Ovary (tissue), 10 donors: ENCODE measurements at places on chromosomes 4 and X. TPM values are rescaled to one million over a fixed set of nuclear protein-coding genes. Genes with fewer than 3 reads are reported as not detected.

The ZNF711 gene
- 6.8 TPM for total RNA-seq

The ADH4 gene
- total RNA-seq: not detected

The SPIN2A gene
- 0.72 TPM for total RNA-seq

The GABRB1 gene
- 0.43 TPM for total RNA-seq

The CCDC120 gene
- total RNA-seq: 11.2 TPM

The NAT8L gene
- 3.0 TPM for total RNA-seq

The SLC9A7 gene
- 16.2 TPM for total RNA-seq

The XG gene
- not detected for total RNA-seq

The SCRG1 gene
- total RNA-seq: 0.15 TPM

DNA sequence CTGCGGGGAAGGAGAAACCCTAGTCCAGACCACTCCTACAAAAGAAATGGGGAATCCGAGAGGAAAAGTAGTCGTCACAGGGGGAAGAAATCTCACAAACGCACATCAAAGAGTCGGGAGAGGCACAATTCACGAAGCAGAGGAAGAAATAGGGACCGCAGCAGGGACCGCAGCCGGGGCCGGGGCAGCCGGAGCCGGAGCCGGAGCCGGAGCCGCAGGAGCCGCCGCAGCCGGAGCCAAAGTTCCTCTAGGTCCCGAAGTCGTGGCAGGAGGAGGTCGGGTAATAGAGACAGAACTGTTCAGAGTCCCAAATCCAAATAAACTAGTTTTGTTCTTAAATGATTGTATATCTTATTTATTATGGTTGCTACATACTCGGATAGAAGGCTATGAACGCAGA is 31.7 kb downstream of the AP1S2 start:
- H3K27ac ChIP-seq: no peak overlapping the region
- H3K27me3 ChIP-seq: no peaks in the 10 kb centered on the region
- H3K36me3 ChIP-seq: no peaks in the 10 kb centered on the region
- no peaks in the 10 kb centered on the region for H3K4me1 ChIP-seq
- H3K4me3 ChIP-seq: no peak overlapping the region

DNA sequence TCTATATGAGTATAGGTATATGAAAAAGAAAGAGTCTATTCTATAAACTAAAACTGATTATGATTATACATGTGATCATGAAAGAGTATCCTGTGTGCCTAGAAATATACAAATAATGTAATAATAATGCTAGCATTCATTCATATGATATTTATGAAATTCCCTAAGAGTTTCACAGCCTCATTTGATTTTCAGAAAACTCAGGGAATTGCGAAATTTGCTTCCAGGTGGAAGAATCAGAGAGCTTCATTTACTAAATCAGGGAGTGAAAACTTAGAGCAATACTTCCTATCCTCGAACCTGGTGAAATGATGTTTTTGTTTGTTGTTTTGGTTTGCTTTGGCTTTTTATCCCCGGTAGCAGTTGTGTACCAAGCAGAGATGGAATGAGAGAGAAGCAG is 1105.7 kb upstream of the SLIT2 start:
- H3K4me3 ChIP-seq: no peak overlapping the region
- no peak overlapping the region for H3K27ac ChIP-seq
- DNase-seq: no peak
- no peaks in the 10 kb centered on the region for H3K4me1 ChIP-seq
- no peaks in the 10 kb centered on the region for H3K36me3 ChIP-seq
- H3K27me3 ChIP-seq: no peaks in the 10 kb centered on the region

- DNase-seq: no peak
- no peak overlapping the region for H3K4me3 ChIP-seq
- no peaks in the 10 kb centered on the region for H3K27me3 ChIP-seq
- H3K27ac ChIP-seq: no peak overlapping the region
Observed at GRCh38 chr4:114040319-114041116, 61.1 kb upstream of the ARSJ start.

DNA sequence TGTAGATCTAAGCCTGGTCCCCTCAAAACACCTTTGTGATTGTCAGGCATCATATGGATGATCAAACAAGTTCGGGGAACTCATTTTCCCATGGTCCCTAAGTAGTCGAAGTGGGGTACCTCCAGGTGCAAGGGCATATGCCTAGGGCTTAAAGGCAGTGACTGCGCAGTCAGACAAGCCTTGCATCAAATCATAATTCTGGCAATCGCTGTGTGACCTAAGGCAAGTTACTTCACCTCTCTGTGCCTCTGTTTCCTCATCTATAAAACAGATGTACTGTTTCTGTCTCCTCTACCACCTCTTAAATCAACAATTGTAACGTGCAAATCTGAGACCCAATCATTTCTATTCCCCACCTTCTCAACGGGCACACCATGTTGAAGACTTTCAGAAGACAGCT is 1.8 kb downstream of the CD99L2 start:
- no peak for DNase-seq
- H3K36me3 ChIP-seq: no peaks in the 10 kb centered on the region
- H3K27me3 ChIP-seq: no peaks in the 10 kb centered on the region
- H3K4me1 ChIP-seq: no peaks in the 10 kb centered on the region
- H3K4me3 ChIP-seq: no peak overlapping the region
- H3K27ac ChIP-seq: no peak overlapping the region

GRCh38 chrX:70613295-70613694 is 168.7 kb downstream of the DLG3 start:
- no peak overlapping the region for H3K4me3 ChIP-seq
- H3K27ac ChIP-seq: no peak overlapping the region
- no peaks in the 10 kb centered on the region for H3K4me1 ChIP-seq
- H3K36me3 ChIP-seq: no peaks in the 10 kb centered on the region
- no peak for DNase-seq

DNA sequence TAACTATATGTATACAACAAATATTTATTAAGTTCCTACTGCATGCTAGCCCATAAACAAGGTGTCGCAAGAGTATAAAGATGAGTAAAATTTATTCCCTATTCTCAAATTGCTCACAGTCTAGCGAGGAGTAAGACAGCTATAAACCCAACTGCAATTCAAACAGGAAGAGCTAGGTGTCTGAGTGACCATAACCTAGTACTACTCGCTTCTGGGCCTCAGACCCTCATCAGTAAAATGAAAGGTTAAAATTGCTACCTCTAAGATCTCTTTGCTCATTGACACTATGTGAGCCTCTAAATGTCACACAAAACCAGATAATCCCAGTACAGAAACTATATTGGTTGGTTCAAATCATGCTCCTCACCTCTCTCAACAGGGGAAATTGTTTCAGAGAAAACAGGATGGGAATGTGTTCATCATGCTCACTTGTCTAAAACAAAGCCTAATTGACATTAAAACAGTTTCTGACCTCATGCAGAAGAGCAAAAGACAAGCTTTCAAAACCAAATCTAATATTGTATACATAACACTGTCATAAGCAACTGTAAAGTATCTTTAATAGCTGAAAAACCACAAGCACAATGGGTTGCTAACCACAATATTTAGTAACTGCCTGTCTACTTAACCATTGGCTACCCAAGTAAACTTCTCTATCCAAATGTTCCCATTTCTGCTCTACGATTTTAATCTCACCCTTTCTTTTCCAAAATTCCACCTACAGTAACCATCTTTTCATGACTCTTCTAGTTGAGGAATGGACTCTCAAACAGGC is 264.6 kb upstream of the FMR1 start:
- H3K36me3 ChIP-seq: no peaks in the 10 kb centered on the region
- H3K27me3 ChIP-seq: no peaks in the 10 kb centered on the region
- H3K4me1 ChIP-seq: no peaks in the 10 kb centered on the region
- H3K4me3 ChIP-seq: no peak overlapping the region

DNA sequence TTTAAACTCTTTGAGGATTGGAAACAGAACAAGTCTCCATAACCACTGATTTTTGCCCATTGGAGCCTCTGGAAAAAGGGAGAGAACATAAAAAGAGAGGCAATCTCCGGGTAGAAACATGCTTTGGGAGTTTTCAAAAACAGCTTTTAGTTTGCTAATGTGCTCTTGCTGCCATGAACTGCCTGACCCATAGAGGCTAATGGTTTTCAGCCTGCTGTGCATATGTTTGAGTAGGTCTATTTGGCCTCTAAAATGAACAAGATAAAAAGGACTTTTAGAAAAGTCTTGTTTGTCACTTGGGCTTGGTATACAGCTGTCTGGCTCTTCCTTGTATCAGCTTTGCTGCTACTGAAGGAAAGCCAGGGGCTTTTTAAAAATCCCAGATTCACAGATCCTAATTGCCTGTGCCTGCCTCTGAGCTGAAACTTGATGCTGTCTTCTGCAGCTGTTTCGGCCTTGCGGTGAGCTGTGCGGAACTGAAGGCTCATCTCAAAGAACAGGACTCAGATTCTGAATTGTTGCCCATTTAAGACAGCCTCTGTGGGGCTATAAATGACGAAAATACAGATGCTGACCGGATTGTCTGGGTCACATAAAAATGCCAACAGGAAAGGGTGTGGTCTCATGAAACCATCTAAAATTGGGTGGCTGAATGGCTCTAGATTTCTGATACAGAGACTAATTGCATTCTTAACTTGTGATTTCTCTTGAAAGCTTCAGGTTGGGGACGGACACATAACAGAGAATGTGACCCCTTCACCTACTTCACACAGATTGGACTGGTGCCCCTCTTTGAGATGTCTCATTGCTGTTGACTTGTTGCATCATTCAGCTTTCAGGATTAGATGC is 18.4 kb upstream of the ZNF41 start:
- H3K27ac ChIP-seq: no peak overlapping the region
- H3K36me3 ChIP-seq: no peaks in the 10 kb centered on the region
- no peak overlapping the region for H3K4me3 ChIP-seq
- no peaks in the 10 kb centered on the region for H3K27me3 ChIP-seq
- no peak for DNase-seq

DNA sequence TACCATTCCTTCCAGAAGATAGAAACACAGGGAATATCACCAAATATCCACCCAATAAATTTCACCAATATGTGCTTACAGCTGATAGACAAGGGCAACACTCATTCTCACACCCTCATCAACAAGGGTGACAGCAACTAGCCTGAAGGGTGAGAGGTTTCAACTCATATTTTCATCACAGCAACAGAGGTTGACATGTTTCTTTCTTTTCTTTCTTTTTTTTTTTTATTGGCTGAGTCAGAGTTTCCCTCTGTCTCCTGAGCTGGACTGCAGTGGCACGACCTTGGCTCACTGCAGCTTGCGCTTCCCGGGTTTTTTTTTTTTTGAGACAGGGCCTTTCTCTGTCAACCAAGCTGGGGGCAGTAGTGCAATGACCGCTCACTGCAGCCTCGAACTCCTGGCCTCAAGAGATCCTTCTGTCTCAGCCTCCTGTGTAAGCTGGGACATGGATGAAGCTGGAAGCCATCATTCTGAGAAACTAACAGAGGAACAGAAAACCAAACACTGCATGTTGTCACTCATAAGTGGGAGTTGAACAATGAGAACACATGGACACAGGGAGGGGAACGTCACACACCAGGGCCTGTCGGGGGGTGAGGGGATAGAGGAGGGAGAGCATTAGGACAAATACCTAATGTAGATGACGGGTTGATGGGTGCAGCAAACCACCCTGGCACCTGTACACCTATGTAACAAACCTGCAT is 27.5 kb upstream of the ASMTL start:
- no peaks in the 10 kb centered on the region for H3K4me1 ChIP-seq
- no peak for DNase-seq
- H3K27ac ChIP-seq: no peak overlapping the region
- H3K36me3 ChIP-seq: no peaks in the 10 kb centered on the region

GRCh38 chr4:184596044-184596616 is 53.1 kb downstream of the CASP3 start:
- no peaks in the 10 kb centered on the region for H3K4me1 ChIP-seq
- no peak overlapping the region for H3K4me3 ChIP-seq
- no peak overlapping the region for H3K27ac ChIP-seq
- no peaks in the 10 kb centered on the region for H3K36me3 ChIP-seq
- H3K27me3 ChIP-seq: no peaks in the 10 kb centered on the region

DNA sequence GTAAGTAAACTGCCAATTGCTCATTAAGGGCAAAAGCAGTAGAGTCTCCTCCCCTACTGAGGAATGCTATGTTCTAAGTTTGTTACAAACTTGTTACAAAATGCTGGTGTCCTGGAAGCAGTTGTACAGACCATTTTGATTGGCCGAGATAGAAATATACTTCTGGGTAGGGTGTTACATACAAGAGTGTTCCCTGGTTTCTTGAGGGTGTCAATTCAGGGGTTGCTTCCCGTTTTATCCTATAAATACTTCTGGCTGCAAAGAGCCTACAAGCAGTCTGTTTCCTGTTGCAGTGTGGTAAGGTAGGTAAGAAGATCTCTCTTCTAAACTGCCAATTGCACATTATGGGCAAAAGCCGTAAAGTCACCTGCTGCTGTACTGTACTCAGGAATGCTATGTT is 5.7 kb downstream of the TRPC5OS start:
- no peaks in the 10 kb centered on the region for H3K4me1 ChIP-seq
- H3K4me3 ChIP-seq: no peak overlapping the region
- no peak overlapping the region for H3K27ac ChIP-seq
- DNase-seq: no peak
- H3K36me3 ChIP-seq: no peaks in the 10 kb centered on the region

- H3K4me3 ChIP-seq: no peak overlapping the region
- H3K27ac ChIP-seq: no peak overlapping the region
- no peaks in the 10 kb centered on the region for H3K4me1 ChIP-seq
- H3K36me3 ChIP-seq: no peaks in the 10 kb centered on the region
- DNase-seq: no peak
- no peaks in the 10 kb centered on the region for H3K27me3 ChIP-seq
Observed at GRCh38 chr4:13081830-13082229, 402.3 kb downstream of the RAB28 start.

- H3K4me3 ChIP-seq: no peak overlapping the region
- H3K27me3 ChIP-seq: no peaks in the 10 kb centered on the region
- no peak for DNase-seq
Observed at GRCh38 chr4:99149426-99150019, 5.4 kb upstream of the ADH4 start.

- peak; percentile 54 for DNase-seq
- H3K27ac ChIP-seq: peak overlapping the region; percentile 39
- H3K4me3 ChIP-seq: peak overlapping the region; percentile 49
- H3K4me1 ChIP-seq: no peaks in the 10 kb centered on the region
- H3K36me3 ChIP-seq: no peaks in the 10 kb centered on the region
- H3K27me3 ChIP-seq: no peaks in the 10 kb centered on the region
Observed at GRCh38 chrX:102745857-102746584, 25.5 kb downstream of the GPRASP3 start.

DNA sequence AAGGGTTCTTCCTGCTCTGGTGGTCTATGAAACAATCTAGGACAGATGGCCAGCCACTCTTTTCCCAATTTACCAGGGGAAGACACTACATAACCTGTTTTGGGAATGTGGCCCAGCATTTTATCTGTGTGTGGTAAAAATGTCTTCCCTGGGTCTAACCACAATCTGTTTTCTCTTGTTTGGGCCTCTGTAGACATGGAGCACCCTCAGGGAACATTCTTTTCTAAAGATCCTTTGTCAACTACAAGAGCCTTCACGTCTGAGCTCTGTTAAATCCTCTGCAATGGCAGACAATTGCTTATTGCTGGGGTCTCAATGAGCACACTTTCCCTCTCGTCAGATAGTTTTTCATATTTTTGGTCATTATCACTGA is 35.5 kb downstream of the PLAC1 start:
- no peak overlapping the region for H3K4me3 ChIP-seq
- H3K27me3 ChIP-seq: no peaks in the 10 kb centered on the region
- no peak overlapping the region for H3K27ac ChIP-seq

- H3K27me3 ChIP-seq: no peaks in the 10 kb centered on the region
- H3K4me1 ChIP-seq: no peaks in the 10 kb centered on the region
- no peaks in the 10 kb centered on the region for H3K36me3 ChIP-seq
Observed at GRCh38 chr4:40038977-40039376, 17.7 kb upstream of the N4BP2 start.

GRCh38 chrX:97234471-97235081 is 350.9 kb downstream of the RPA4 start:
- no peak for DNase-seq
- no peaks in the 10 kb centered on the region for H3K27me3 ChIP-seq
- H3K4me1 ChIP-seq: no peaks in the 10 kb centered on the region
- H3K27ac ChIP-seq: no peak overlapping the region

- DNase-seq: no peak
- no peak overlapping the region for H3K4me3 ChIP-seq
- no peaks in the 10 kb centered on the region for H3K27me3 ChIP-seq
- no peaks in the 10 kb centered on the region for H3K4me1 ChIP-seq
Observed at GRCh38 chr4:125787707-125788106, 473.0 kb downstream of the FAT4 start.
